ENCODE measurements at places on chromosomes 12 and 14.

DNA sequence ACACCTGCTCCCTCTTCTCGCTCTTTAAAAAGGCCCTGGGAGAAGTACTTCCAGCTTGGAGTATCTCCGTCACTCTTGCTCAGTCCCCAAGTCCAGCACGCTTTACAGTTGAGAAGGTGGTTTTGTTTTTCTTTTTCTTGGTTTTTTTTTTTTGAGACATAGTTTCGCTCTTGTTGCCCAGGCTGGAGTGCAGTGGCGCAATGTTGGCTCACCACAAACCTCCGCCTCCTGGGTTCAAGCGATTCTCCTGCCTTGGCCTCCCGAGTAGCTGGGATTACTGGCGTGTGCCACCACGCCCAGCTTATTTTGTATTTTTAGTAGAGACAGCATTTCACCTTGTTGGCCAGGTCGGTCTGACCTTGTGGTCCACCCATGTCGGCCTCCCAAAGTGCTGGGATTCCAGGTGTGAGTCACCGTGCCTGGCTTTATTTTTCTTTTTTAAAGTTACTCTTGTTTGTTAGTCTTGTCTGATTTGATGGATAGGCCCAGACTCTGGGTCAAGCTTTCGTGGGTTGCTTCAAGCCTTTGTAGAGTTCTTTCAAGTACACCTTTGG lies 1.9 kb downstream of the TDRD9 start:
- no peaks in the 10 kb centered on the region for H3K27me3 ChIP-seq
- no peaks in the 10 kb centered on the region for H3K36me3 ChIP-seq
- DNase-seq: no peak
- H3K4me3 ChIP-seq: no peak overlapping the region

DNA sequence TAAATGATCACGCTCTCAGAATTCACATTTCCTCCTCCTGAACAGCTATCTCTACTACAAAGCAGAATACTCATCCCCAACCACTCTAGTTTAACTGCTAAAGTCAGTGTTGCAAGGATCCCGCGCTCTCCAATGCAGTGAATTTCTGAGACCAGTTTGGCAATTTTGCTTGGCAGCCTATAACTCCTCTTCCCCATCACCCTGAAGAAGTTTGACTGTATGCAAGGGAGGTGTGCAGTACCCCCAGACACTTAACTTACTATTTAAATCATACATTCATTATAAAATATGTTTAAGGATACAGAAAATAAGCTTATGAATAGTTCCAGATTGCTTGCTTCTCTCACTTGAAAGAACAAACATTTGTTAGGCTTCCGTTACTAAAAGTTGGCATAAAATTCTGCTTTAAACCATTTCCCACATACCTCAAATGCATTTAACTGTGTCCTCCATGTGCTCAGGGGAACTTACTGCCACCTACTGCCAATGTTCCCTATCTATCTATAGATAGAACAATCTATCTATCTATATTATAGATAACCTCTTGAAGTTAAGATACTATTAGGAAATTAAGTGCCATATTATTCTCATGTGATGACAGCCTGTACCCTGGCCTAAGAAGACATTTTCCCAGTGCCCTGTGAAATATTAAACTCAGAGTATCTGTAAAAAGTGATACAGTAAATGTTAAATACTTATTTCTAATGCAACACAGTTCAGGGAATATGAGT lies 2.4 kb downstream of the LGR5 start:
- no peak overlapping the region for H3K4me3 ChIP-seq
- no peak for DNase-seq
- H3K27me3 ChIP-seq: peaks cover 30% of the 10 kb centered on the region
- no peak overlapping the region for H3K27ac ChIP-seq
- H3K4me1 ChIP-seq: peaks cover 8% of the 10 kb centered on the region
- H3K36me3 ChIP-seq: no peaks in the 10 kb centered on the region

GRCh38 chr14:92037989-92038388 lies 1.9 kb downstream of the TRIP11 start:
- H3K4me3 ChIP-seq: peak overlapping the region; percentile 83
- H3K27me3 ChIP-seq: no peaks in the 10 kb centered on the region
- no peak overlapping the region for H3K27ac ChIP-seq
- H3K4me1 ChIP-seq: peaks cover 12% of the 10 kb centered on the region
- DNase-seq: peak; percentile 6
- H3K36me3 ChIP-seq: no peaks in the 10 kb centered on the region

GRCh38 chr12:79433465-79434072 lies 257.2 kb downstream of the PAWR start:
- no peak for DNase-seq
- no peaks in the 10 kb centered on the region for H3K36me3 ChIP-seq
- no peak overlapping the region for H3K4me3 ChIP-seq
- H3K4me1 ChIP-seq: no peaks in the 10 kb centered on the region
- H3K27me3 ChIP-seq: no peaks in the 10 kb centered on the region

- H3K36me3 ChIP-seq: no peaks in the 10 kb centered on the region
- no peak overlapping the region for H3K27ac ChIP-seq
- DNase-seq: no peak
- H3K4me1 ChIP-seq: no peaks in the 10 kb centered on the region
- no peaks in the 10 kb centered on the region for H3K27me3 ChIP-seq
- H3K4me3 ChIP-seq: no peak overlapping the region
Observed at GRCh38 chr14:61225344-61225743, 55.8 kb downstream of the TMEM30B start.

Measured in SK-N-SH (cell line).